ENCODE measurements at places on chromosomes 7 and 10. TPM values are rescaled to one million over a fixed set of nuclear protein-coding genes. Genes with fewer than 3 reads are reported as not detected.

Gene CPA2
- not detected for total RNA-seq

DNA sequence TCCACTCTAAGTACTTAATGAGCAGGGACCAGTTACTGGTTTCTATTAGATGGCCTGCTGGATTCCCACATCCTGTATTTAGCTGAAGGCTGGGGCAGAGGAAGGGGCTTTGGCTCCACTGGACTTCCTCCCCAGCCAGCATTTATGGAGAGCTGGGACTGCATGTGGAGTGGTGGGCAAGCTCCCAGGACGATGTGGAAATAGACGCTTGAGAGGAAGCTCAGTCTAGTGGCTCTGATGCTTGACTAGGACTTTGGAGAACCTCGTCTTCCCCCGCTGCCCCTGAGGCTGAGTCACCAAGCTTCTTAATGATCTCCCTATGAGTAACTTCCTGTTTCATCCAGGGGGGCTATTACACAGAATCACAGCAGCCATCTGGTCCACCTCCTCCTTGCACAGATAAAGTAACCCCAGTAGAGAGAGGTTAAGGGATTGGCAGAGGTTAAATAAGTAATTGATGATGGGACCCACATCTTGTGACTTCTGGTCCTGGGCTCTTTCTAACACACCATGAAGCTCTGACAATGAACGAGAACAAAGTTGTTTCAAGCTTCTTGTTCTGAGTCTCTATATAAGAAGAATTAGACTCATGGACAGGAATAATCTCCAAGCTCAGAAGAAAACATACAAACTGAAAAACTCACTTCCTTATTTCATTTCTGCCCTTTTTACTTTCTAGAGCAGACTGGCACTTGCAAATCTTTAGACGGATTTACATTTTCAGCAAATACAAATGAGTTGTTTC, 126.2 kb downstream of the PRPF18 start:
- H3K27me3 ChIP-seq, result peaks cover 2% of the 10 kb centered on the region
- H3K4me1 ChIP-seq, result peaks cover 8% of the 10 kb centered on the region
- peak; percentile 66 for DNase-seq
- H3K27ac ChIP-seq, result no peak overlapping the region
- H3K4me3 ChIP-seq, result no peak overlapping the region

Gene EN2
- not detected for total RNA-seq

DNA sequence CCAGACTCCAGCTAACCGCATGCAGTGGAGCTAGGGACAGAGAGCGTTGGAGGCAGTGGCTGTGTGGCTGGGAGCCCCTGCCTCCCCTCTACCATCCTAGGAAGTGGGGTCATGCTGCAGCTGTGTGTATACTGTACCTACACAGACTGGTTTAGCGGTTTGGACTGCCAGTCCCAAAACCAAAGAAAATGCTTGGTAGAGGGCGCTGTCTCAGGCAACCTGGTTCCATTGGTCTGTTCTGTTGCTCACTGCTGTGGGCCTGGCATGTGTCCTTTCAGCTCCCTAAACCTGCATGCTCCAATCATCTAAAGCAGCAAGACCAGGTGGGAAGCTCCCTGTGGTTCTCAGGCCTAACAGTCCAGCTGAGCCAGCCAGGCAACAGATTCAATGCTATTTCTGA, 4.5 kb downstream of the RBP4 start:
- no peak for DNase-seq
- no peak overlapping the region for H3K27ac ChIP-seq
- no peaks in the 10 kb centered on the region for H3K36me3 ChIP-seq
- H3K27me3 ChIP-seq, result peaks cover 14% of the 10 kb centered on the region
- no peaks in the 10 kb centered on the region for H3K4me1 ChIP-seq
- no peak overlapping the region for H3K4me3 ChIP-seq

Gene TCAF2
- total RNA-seq, result 29.6 TPM

DNA sequence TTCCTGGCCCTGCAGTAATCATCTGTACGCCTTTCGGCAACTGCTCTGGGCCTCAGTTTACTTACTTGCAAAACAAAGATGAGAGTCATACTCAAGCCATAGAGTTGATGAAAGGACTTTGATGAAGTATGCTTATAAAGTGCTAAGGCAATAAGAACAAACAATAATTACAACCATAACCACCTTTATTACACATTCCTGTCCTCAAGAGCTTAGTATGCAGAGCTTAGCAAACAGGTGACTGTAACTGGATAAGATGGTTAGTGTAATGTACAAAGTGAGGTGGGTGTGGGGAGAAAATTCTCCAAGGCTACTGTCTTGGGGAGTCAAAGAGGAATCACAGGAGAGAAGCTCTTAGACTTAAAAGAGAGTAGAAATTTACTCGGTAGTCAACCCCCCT, 117.0 kb upstream of the AFAP1L2 start:
- peak overlapping the region; percentile 95 for H3K27ac ChIP-seq
- no peak overlapping the region for H3K4me3 ChIP-seq
- no peaks in the 10 kb centered on the region for H3K27me3 ChIP-seq
- peaks cover 28% of the 10 kb centered on the region for H3K36me3 ChIP-seq
- H3K4me1 ChIP-seq, result peaks cover 73% of the 10 kb centered on the region
